ENCODE measurements at places on chromosomes 2 and 18. TPM values are rescaled to one million over a fixed set of nuclear protein-coding genes. Genes with fewer than 3 reads are reported as not detected.

Gene SLC5A7
- polyA plus RNA-seq: 0.41 TPM

Gene POTEJ
- polyA plus RNA-seq: not detected

- DNase-seq: peak; percentile 88
Observed at GRCh38 chr2:99512181-99512591, 22.4 kb upstream of the REV1 start.

DNA sequence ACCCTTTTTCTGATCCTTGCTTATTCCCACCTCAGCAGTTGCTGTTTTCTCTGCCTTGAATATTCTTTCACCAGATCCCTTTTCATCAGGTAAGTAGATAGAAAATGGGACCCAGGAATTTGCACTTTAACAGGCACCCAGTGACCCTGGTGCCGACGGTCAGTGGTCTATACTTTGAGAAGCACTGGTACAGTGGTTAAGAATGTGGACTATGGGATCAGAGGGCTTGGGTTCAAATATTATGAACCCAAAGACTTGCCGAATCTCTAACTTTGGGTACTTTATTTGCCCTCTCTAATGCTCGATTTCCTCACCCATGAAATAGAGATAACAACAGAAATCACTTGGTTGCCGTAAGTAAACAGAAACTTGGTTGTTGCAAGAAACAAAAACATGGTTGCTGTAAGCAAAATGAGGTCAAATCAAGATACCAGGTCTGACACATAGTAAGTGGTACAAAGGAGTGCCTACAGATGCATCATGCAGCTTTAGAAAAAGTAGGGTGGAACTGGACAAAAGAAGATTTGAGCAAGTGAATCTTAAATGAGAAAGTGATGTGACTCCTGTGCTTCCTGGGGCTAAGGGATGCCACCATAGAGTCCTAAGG is 69.5 kb upstream of the GLS start:
- no peak for DNase-seq

- no peak for DNase-seq
Observed at GRCh38 chr2:16248571-16249105, 308.3 kb downstream of the MYCN start.

DNA sequence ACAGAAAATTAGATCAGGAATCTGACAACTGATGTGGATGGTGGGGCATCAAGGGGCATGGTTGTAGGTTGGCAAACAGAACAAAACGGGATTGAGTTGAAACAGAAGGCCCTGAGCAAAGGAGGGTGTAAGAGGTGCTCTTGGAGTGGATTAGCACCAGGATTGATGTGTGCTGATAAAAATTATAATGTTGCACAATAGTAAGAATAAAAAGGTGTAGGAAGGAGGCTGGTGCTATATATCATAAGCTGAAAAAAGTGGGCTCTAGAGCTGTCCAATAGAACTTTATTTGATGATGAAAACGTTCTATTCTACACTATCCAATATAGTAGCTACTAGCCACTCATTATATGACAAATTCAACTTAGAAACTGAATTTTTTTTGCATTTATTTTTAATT is 263.1 kb upstream of the GYPC start:
- DNase-seq: no peak

GRCh38 chr2:69359371-69359770 is 27.7 kb downstream of the GFPT1 start:
- DNase-seq: no peak

DNA sequence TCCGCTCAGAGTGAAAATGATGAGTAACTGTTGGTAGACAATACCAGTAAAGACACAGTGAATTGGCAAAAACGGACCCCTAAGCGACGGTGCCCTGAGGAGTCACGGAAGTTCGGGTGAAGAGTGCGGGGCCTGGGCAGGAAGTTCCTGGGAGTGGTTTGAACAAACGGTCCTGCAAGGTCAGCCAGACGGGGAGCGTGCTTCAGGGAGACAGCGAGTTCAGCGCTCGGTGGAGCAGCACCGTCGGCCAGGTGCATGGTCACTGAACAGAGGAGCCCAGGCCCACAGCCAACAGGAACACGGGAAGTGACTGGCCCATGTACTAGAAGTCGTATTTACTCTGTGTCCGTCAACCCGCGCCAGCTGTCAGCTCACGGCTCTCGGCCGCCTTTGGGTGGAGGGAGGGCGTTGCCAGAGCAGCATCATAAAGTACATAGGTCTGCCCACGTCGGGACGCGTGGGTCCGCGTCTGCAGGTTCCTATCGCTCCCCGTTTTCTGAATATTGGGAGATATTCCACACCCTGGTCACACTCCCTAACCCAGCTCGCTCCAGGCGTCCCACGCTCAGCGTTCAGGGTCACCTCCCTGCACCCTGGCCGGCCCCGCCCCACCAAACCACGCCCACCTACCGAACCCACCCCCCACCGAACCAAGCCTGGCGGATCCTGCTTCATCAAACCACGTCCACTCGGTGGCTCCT is 75.6 kb upstream of the UXS1 start:
- peak; percentile 41 for DNase-seq

DNA sequence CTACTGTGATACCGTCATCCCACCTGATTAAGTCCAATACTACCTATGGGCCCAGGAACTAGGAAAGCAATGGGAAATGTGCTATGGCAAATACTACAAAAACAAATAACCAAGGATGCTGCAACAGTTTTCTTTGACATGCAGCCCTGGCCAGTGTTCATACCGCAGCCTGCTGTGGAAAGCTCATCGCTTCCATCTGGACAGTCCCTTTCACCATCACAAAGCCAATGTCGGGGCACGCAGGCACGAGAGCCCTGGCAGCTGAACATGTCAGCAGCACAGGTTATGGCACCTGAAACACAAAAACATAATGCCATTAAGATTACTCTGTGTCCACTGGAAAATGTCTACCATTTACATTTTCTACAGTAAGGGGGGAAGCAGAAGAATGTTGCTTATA is 1621.1 kb downstream of the LRP1B start:
- DNase-seq: no peak

Data from muscle of back (tissue), 13 donors.